Stimulated activated CD8-positive, alpha-beta memory T cell treated with anti-CD3 and anti-CD28 coated beads, Interleukin-7, amount 100 ng/mL, for 1 hour (primary cell): ENCODE measurements at places on chromosomes 3 and 15.

- no peak for DNase-seq
Observed at GRCh38 chr3:5023777-5024346, 44.6 kb downstream of the BHLHE40 start.

GRCh38 chr3:153704115-153704514 is 417.1 kb upstream of the ARHGEF26 start:
- DNase-seq, result no peak

DNA sequence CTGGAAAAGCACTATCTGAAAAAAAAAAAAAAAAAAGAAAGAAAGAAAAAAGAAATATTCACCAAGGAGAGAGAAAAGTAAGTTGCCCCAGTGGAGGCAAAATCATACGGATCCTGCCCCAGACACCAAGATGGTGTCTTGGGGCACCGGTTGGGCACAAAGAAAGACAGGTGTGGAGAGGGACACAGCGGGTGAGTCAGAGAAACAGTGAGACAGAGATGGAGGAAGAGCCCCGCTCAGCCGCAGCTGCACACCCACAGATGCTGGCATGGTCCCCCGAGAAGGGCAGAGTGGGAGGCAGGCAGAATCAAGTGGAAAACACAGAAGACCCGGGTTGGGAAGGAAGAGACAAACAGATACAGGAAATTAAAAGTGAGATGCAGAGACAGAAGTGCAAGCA is 129.7 kb upstream of the SMAD3 start:
- no peak for DNase-seq

- DNase-seq, result no peak
Observed at GRCh38 chr3:30248423-30248822, 358.0 kb upstream of the TGFBR2 start.

GRCh38 chr3:139933766-139934165 is 1.2 kb upstream of the CLSTN2 start:
- DNase-seq, result no peak

GRCh38 chr3:159914426-159914825 is 74.2 kb upstream of the IL12A start:
- no peak for DNase-seq

- no peak for DNase-seq
Observed at GRCh38 chr3:99342383-99342782, 296.0 kb upstream of the COL8A1 start.

GRCh38 chr3:13115991-13116390 is 42.8 kb upstream of the IQSEC1 start:
- DNase-seq, result no peak
